ENCODE measurements at places on chromosomes 2 and 18.

DNA sequence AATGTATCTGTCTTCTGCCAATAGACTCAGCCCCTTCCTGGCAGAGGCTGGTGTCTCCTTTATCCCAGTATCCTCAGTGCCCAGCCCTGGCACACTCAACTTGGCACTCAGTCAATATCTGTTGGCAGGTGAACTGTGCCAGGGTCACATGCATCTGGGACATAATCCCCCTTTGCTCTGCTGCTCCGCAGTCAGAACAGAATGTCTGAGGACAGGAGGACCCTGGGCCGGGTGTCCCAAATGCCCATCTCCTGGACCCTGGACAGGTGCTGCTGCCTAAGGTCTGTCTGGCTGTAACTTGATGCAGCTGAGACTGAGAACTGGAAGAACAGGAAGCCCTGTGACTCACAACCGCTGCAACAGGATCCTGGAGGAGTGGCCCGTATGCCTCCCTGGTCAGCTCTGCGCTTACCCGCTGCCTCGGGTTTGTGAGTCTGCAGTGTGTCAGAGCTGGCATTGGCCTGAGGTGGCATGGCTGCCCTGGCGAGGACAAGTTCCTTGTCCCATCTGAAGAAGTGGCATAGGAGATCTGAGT is 11.4 kb downstream of the HK2 start:
- peak; percentile 56 for DNase-seq

DNA sequence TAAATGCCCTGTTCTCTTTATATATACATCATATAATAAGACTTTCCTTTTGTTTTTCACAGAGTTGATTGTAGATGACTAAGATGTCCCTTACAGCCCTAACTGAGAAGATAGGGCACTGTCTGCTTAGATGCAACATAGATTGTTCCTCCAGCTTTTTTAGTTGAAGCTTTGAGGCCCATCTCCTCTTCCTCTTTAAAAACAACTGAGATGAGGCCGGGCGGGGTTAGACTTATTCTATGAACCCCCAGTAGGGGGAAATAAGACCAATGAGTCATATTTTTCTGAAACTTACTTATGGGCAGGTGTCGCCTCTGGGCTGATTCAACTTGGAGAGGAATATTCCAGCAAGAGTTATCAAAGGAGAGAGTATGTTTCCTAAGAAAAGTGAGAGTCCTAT is 84.6 kb downstream of the FBXO15 start:
- no peak for DNase-seq

DNA sequence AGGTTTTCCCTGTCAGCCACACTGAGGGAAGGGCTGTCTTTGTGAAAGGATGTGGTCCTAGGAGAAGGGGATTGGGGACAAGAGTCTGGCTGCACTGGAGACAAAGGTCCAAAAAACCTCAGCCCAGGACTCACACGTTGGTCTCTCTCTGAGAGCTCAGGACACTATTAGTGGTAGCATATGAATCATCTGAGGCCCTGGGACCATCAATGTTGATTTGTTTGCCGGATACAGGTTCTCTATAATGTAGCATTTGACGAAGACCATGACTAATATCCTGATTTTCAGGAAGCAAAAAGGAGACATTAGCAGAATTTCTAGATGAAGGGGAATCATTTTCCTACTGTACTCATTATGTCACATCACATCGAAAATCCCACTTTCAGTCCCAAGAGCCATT is 22.2 kb upstream of the DNAH6 start:
- DNase-seq: no peak

- DNase-seq: no peak
Measured at GRCh38 chr18:49697757-49698524, 115.4 kb downstream of the ACAA2 start.

DNA sequence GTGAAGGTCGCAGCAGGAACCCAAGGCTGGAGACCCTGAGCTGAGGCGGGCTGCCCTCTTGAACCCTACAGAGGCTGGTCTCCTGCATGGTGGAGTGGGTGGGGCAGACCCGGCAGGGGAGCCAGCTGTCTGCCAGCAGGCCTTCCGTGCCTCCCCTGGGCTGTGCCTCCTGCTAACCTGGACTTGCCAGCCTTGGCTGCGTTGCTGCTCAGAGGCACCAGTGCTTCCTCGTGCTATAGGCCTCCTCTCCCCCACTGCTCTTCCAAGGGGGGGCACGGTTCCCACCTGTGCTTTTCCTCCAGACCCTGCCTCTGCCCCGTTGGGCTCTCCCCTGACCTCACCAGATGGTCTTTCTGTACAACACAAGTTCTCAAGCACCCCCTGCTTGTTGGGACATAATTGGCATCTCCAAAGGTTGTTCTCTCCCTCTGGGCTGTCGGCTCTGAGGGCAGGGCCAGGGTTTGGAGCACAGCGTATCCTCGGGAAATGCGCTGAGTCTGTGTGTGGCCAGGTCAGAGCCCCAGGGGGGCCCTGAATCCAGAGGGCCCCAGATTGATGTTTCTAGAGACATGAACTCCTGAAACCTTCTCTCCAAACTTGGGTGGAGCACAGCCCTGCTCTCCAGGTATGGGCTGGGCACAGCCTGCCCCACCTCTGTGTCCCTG is 6.7 kb downstream of the ARHGEF4 start:
- DNase-seq: no peak

- no peak for DNase-seq
Measured at GRCh38 chr2:118766871-118767270, 80.6 kb downstream of the EN1 start.

DNA sequence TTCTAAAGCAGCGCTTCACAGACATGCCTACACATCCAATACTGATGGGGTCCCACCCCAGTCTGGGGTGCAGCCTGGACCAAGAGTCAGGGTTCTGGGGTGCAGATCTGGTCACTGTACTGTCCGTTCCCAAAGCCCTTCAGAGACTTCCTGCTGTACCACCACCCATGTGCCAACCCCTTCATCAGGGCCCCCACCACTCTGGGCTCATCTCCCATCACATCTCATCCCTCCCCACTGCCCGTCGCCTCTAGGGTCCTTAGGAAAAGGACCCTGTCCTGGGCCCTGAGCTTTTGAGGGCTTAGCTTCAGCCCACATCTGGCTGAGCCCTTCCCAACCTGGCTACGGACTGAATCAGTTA is 37.9 kb upstream of the ID2 start:
- no peak for DNase-seq

GRCh38 chr18:37967261-37967660 is 401.7 kb upstream of the CELF4 start:
- no peak for DNase-seq

GRCh38 chr18:79560042-79560860 is 119.4 kb upstream of the CTDP1 start:
- no peak for DNase-seq

GRCh38 chr18:48790226-48790863 is 160.4 kb downstream of the SMAD7 start:
- DNase-seq: peak; percentile 65

- DNase-seq: no peak
Measured at GRCh38 chr2:69773206-69773605, 31.3 kb downstream of the ANXA4 start.

- DNase-seq: no peak
Measured at GRCh38 chr2:186979439-186980116, 130.6 kb upstream of the ZSWIM2 start.

- no peak for DNase-seq
Measured at GRCh38 chr18:36064027-36064808, 3.1 kb downstream of the RPRD1A start.

DNA sequence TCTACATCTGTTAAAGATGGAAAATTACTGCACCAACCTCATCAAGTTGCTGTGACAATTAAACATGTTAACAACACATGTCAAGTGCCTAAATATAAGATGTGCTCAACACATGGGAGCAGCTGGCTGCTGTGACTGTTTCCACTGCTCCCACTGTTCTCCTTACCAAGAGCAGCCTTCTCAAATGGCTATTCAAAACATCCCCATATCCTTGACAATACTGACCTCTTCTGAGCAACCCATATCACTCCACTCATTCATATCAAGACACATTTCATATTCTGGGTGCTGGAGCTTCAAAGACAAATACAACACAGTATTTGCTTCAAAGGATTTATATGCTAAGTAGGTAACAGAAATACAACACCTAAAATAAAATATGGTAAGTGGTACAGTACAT is 60.3 kb downstream of the PIAS2 start:
- no peak for DNase-seq

- peak; percentile 18 for DNase-seq
Measured at GRCh38 chr2:34844629-34845028, 1245.5 kb upstream of the FAM98A start.

DNA sequence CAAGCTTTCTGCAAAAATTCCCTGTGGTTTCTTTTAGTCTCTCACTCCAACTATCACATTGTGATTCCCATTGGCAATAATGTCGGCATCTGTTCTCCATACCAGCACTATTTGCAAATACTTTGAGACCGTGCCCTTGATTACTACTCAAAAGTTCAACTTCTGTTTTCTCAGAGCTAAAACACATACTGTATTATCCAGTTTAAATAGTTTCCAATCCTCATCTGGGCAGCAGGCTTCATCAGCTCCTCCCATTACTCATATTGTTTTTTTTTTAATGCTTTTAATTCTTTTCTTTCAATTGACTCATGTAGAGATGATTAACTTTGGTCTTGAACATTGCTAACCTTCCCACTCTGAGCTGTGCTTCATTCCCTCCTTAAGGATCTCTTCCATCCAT is 135.8 kb downstream of the METTL8 start:
- DNase-seq: no peak

DNA sequence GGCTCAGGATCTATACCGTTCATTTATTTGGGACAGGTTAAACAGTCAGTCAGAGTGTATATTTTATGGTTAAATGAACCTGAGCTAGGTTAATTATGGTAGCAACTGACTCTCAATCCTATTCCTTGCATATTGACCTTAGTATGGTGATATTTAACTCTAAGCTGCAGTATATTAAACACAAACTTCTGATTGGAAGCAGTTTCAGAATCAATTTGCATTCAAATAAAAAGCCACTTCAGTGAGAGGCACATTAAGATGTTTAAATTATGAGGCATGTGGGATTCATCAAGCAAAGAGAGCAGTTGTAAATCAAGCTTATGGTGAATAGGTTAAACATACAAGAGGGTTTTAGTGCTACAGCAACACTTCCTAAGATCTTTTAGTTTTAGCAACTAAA is 40.4 kb downstream of the FRZB start:
- no peak for DNase-seq

- DNase-seq: no peak
Measured at GRCh38 chr2:161979490-161979889, 94.5 kb downstream of the DPP4 start.

- no peak for DNase-seq
Measured at GRCh38 chr2:152492131-152492530, 157.2 kb downstream of the FMNL2 start.

DNA sequence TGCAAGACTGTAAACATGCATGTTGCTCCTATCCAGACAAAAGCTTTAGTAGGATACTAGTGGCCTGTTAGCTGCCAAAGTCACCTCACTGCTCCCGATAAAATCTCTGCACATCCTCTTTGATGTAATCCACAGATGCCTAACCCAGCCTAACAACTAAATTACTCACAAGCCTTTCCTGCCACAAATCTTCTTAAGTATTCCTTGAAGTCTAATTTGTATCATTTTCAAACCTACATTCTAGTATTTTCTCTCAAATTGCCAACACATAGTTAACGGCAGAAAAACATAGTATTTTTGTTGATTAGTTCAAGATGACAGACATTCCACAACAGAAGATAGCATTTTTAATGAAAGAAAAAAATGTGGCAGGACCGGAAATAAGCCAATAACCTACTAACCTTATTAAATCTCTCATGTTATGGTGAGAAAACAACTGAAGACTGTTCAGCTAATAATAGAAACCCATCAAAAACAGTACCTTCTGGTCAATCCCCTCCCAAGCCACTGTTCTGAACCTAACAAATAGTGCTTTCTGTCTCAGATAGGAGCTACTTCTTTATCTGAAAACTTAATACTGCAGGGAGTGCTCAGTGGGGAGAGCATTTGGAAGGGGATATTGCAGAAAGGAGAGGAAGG is at the start of gene MPP4:
MPP4 (minus strand) TSS at position 57 of the 639 bp plus-strand sequence. CDS start 4,690 bp downstream, outside the sequence.
- DNase-seq: no peak

GRCh38 chr2:231394211-231395141 is 1.0 kb upstream of the B3GNT7 start:
- DNase-seq: no peak

GRCh38 chr2:9298583-9298982 is 92.0 kb downstream of the ASAP2 start:
- DNase-seq: no peak

DNA sequence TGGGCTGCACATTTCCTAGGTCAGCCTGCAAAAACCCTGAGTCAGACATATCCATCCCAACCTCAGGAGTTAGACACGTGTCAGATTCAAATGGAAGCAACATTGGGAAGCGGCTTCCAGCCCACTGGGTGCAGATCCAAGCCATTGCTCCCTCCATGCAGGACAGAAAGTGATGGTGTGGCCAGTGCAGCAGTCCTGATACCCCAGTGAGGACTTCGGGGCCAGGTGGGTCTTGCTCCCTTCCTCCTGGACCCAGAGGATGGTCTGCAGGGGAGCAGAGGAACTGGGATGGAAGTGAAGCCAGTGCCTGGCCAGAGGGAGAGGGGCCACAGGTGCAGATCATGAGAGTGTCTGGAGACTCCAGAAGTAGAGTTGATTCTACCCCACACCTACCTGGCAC is 252.0 kb downstream of the FAM210A start:
- no peak for DNase-seq

DNA sequence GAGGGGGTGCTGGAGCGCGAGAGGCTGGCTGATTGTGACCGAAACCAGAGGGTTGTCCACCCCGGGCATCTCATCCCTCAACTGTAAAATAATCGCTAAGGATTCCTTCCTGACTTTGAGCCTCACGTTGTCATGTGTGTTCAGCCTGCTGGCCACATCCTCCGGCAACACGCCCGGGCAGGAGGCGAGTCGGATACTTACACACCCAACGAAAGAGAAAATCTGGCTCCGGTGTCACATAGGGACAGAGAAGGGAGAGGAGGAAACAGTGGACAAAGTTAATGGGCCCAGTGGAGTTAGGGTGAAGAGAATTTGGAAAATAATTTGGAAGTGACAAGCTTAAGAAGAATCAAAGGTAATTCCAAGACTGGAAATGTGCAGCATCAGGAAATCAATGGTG is 2.4 kb downstream of the TLX2 start:
- no peak for DNase-seq

- no peak for DNase-seq
Measured at GRCh38 chr2:54588244-54588899, 132.2 kb downstream of the SPTBN1 start.
